ENCODE measurements at places on chromosomes 5 and 9.

- no peak for DNase-seq
Measured at GRCh38 chr9:38622951-38623350, 2.6 kb upstream of the ANKRD18A start.

GRCh38 chr5:170503990-170504596 is at the start of gene KCNIP1:
Gene KCNIP1, plus strand, starts transcription at chr5:170504020.
- DNase-seq: no peak

- DNase-seq: no peak
Measured at GRCh38 chr5:1936901-1937300, 54.2 kb upstream of the IRX4 start.

DNA sequence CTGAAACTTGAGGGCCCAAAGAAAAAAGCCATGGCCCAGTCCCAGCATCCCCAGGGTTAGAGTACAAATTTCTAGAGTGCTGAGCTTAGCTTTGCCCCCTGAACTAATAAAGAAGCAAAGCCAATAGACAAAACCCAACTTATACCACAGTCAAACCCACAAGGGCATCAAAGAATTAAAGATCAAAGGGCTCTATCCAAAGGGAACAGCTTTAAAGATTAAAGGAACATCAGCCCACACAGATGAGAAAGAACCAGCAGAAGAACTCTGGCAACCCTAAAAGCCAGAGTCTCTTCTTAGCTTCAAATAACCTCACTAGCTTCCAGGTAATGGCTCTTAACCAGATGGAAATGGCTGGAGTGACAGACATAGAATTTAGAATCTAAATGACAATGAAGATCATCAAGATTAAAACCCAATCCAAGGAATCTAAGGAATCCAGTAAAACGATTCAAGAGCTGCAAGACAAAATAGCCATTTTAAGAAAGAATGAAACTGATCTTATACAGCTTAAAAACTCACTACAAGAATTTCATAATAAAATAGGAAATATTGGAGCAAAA is 93.9 kb downstream of the YIPF5 start:
- DNase-seq: no peak

DNA sequence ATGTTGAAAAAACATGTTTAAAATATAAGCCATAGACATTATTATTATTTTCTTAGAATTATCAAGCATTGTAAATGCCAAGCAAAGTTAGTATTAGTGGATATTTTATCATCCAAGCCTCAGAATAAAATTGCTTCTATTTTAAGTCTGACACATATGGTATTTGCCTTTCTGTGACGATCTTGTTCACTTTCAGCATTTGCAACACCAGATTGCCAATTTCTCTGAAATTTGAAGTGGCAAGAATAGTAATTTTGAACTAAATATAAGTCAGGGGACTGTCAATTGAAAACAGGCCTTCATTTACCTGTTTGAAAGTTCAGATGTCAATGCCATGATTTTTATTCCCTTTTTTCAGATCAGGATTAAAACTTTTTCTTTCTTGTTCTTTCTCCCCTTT is 1233.6 kb upstream of the CDH18 start:
- DNase-seq: no peak

GRCh38 chr5:80712919-80713318 is 58.1 kb upstream of the DHFR start:
- no peak for DNase-seq

- DNase-seq: no peak
Measured at GRCh38 chr9:128150594-128151308, 1.5 kb downstream of the LCN2 start.

DNA sequence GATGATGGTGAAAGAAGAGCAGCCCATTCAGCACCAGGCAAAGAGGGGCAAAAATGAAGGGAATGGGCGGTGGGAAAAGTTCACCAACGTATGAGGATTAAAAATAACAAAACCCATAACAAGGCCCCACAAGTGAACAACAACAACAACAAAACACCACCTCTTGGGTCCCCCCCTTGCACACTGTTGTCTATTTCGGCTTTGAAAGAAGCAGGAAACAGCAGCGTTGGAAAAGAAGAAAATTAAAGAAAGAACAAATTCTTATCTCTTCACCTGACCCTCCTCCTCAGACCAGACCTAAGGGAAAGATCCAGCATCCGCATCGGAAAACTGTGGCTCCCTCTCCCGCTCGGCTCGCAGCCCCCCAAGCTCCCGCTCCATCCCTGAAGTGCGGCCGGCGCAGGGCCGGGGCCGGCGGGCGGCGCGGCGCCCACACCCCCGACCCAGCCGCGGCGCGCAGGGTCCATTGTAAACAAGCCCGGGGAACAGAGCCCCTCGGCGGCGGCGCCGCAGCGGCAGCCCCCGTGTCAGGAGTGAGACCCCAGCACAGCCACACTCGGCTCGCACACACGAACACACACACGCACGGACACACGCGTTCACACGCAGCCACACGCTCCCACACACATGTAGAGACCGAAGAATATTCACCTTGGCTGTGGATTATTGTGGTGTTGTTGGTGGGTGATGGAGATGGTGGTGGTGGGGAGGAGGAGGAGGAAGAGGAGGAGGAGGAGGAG is 535 bp downstream of the RFX3 start:
- DNase-seq: no peak

DNA sequence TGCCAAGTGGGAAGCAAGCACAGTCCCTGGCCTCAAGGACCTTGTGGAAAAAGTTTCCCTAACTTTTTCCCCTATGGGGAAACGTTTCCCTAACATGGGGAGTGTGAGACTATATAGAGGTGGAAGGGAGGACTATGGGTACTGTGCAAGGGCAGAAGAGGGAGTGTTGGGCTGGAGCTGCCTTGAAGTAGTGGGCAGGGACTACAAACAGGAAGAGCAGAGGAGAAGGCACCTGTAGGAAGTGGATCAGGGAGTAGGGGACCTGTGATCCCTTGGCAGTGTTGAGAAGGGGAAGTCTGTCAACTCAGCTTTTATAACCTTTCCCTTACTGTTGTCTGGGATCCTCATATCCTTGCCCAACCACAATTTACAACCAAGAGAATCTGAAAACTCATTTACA is 1.4 kb downstream of the CMYA5 start:
- no peak for DNase-seq

GRCh38 chr5:16695779-16696178 is 79.0 kb upstream of the RETREG1 start:
- DNase-seq: no peak

DNA sequence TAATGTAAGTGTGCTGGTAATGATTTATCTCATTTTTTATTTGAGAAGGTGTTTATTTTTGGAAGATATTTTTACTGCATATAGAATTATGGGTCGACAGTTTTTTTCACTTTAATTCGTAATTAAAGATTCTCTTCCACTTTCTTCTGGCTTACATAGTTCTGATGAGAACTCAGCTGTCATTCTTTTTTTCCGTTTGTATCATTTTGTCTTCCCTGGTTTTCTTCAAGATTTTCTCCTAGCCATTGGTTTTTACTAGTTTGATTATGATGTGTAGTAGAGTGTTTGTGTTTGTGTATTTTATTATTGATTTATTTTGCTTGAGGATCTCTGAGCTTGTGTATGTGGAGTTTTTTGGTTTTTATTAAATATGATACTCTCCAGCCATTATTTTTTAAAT is 21.7 kb downstream of the SLF1 start:
- DNase-seq: no peak

DNA sequence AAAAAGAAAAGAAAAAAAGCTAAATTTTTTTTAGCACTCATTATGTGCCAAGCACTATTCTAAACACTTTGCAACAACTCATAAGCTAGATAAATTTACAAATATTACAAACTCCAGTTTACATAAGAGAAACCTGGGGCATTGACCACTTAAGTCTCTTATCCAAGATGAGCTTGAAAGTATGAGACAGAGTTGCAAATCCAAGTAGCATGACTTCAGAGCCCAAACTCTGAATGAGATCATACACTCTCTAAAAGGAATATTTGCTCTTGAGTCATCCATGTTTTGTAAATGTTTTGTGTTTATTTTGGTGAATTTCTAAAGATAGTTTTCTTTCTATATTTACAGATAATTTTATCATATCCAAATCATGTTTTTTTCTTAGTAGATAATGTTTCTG is 4.0 kb upstream of the SHOC1 start:
- no peak for DNase-seq

DNA sequence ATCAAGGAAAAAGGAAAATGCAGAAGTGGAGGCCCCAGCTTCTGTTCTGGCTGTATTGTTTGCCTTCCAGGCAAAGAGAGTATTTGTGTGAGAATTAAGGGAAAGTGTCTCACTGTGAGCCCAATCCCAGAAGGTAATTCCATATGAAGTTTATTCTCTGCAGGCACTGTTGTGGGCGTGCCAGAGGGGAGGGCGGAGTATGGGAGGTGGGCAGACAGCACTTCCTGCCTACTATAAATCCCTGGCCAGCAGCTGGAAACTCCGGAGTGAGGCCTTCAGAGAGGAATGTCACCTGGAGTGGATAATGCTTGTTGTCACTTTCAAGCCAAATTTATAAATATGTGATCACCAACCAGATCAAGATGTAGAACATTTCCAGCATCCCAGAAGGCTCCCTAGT is 209.5 kb downstream of the ARHGAP26 start:
- DNase-seq: no peak

GRCh38 chr5:105885266-105885665 is 1785.5 kb downstream of the EFNA5 start:
- DNase-seq: no peak

- DNase-seq: no peak
Measured at GRCh38 chr5:36751886-36752285, 124.7 kb upstream of the NIPBL start.

- no peak for DNase-seq
Measured at GRCh38 chr9:110410961-110411360, 73.3 kb upstream of the TXNDC8 start.

DNA sequence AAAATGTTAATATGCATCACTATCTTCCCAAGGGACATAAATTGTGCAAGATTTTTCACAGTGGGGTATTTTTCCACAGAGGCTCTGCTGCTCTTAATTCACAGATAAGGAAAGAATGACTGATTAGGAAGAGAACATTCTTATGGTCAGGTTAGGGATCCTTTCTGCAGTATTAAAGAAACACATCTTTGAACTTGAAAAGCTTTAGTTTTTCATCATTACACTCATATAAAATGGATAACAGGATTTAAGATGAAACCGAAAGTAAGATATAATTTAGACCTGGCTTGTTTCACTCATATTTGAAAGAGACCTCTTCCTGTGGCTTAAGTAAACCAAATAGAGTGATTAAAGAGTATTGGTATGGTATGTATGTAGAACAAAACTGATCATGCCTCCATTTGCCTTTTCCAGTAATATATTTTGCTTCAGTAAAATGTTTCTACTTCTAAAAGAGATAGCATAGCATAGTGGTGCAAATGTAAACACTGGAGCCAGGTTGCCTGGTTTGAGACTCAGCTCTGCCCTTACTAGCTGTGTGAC is 160.0 kb downstream of the PRR16 start:
- no peak for DNase-seq

DNA sequence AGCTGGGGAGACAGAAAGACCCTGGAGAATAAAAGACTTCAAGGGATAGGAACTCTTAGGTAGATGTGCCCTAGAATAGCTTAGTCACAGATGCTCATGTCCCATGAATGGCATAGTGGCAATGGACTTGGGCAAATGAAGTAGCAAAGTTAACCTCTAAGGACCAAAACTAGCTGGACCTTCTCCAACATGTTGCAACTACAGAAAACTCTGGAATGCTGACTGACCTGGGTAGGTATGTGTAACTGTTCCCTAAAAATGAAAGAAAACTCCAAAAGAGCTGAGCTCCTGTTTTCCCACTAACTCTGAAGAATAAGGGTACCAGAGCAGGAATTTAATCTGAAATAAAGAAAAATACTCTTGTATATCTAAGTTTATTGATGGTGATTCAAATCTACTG is 12.5 kb upstream of the LPAR1 start:
- DNase-seq: no peak

- DNase-seq: peak; percentile 72
Measured at GRCh38 chr5:141992349-141992963, 20.4 kb downstream of the GNPDA1 start.

DNA sequence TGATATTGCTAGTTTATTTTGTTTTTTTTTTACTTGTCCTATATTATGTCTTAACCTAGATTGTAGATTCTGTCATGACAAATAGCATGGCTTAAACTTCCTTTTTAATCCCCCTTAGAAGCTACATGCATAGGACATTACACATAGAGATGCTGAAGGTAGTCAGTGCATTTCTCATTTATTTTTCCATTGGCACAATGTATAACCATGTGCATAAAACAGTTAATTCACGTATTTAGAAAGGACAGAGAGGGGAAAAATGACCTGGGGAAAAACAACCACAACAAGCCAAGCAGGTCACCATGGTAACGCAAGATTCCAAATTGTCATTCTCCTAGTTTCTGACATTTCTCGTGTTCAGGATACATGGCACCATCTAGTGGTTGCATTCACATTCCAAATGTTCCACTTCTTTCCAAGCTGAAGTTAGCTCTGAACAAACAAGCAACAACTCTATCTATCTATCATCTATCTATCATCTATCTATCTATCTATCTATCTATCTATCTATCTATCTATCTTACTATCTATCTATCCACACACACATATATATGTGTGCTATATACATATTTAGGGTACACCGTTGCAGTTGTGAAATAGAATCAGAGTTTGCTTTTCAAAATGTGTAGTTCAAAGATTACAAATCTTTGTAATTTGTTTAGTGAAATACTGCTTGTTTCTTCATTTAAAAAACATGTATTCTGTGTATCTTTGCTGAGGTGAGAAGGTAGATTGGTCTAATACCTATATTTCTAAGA is 487.2 kb upstream of the ST8SIA4 start:
- no peak for DNase-seq

DNA sequence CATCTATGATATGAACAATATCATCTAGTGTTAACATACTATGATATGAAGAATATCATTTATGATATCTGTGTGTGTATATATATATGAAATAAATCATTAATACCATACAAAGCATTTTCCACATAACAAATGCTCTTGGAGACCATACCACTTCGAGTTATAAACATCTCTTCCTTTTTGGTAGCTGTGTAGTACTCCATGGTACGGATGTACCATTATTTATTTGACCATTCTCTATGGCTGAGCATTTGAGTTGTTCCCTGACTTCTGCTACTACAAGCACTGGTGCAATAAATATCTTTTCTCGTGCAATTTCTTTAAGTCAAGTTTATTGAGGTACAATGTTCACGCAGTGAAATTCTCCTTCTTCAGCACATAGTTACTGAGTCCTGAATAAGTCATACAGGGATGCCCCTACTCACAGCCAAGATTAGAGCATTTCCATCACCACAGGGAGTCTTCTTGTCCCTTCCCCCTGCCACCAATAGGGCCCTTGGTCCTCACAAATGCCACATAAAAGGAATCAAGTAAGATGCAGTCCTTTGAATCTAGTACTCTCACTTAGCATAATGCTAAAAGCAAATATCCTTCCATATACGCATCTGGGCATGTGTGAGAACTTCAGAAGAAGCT is 75.2 kb upstream of the SLC25A48 start:
- DNase-seq: no peak

DNA sequence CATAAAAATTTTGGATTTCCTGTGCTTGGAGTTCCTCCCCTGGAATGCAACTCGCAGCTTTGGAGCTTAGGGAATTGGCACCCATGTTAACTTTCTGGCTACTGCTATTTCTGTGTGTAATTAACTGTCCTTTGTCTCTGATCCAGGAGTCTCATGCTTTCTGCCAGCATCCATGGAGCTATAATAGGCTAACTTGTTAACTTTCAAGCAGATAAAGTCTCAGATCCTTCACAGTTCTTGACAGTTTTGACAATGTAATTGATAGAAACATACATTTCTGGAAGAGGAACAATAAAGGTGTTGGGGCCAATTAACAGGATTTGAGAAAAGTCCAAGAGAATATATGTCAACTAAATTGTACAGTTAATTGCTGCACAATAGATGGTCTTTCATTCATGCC is 290.2 kb upstream of the PRDM9 start:
- DNase-seq: no peak

GRCh38 chr5:120932480-120932879 is 468.4 kb downstream of the PRR16 start:
- no peak for DNase-seq

Data from stimulated activated CD4-positive, alpha-beta T cell treated with anti-CD3 and anti-CD28 coated beads, Interleukin-4, amount 100 ng/mL, for 4 hours (primary cell).